DMS 273 treated with DMSO at 0.1 percent for 48 hours (cell line): ENCODE measurements at places on chromosomes 12 and 14.

- no peak for DNase-seq
These were observed 26.8 kb upstream of the CKAP4 start for GRCh38 chr12:106274575-106275121.

- no peak for DNase-seq
These were observed 13.8 kb downstream of the TMED10 start for GRCh38 chr14:75162631-75163030.

DNA sequence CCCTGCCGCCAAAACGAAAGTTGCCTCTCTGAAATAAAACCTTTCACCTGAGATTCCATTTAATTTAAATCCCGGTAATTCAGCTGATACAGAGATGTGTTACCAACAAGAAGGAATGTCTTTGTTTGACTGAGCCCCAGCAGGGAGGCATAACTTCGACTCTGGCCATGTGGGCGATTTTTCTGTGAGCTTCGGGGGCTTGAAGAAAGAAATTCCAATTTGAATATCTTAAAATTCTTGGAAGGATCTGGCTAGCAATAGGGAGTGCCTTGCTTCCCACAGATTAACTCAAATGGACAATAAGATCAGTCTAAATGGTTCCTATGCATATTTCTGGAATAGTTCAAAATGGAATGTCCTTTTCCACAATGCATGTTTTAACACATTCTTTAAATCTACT lies 252.5 kb upstream of the TMPO start:
- DNase-seq, result no peak

DNA sequence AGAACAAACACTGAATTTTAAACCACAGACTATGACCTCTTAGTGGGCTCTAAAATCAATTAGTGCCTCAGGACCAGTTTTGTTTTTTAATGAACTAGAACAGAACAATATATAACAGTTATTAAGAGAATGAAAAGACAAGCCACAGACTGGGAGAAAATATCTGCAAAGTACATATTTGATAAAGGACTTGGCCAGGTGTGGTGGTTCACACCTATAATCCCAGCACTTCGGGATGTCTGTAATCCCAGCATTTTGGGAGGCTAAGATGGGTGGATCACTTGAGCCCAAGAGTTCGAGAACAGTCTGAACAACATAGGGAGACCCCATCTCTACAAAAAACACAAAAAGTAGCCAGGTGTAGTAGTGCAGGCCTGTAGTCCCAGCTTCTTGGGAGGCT lies 36.2 kb downstream of the PPP1R13B start:
- DNase-seq, result no peak

GRCh38 chr14:88618476-88618875 lies 55.6 kb downstream of the ZC3H14 start:
- no peak for DNase-seq

- DNase-seq, result no peak
These were observed 79.3 kb upstream of the FZD10 start for GRCh38 chr12:130083002-130083401.

- DNase-seq, result no peak
These were observed 5.1 kb downstream of the E2F7 start for GRCh38 chr12:77060136-77060882.

GRCh38 chr12:112305951-112306350 lies 76.3 kb downstream of the HECTD4 start:
- DNase-seq, result no peak

DNA sequence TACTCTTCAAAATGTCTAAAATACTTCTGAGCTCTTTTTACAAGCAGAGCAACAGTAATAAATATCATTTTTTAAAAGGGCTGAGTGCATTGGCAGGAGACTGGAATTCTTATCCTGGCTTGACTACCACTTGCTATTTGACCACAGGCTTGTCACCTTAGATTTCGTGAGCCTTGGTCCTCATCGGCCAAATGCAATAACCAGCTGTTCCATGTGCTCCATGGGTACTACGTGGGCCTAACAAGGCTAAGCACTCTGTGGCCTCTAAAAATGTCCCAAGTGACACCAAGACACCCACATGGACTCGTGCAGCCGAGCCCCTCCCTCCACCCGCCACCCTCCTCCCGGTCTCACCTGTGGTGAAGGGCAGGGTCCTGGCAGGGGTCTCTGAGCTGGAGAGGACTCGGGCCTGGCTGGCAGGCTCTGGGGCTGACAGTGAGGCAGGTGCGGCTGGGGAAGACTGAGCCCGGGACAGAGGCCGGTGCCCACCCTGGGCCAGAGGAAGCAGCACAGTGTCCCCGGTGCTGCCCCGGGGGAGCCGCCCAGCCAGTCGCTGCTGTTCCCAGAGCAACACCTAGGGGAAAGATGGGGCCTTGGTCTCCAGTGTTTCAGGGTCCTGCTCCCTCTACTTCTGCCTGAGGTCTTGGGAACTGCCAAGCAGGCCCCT lies 20.1 kb downstream of the SLC48A1 start:
- DNase-seq, result no peak

- no peak for DNase-seq
These were observed 115.2 kb downstream of the PRICKLE1 start for GRCh38 chr12:42474391-42474790.

- DNase-seq, result no peak
These were observed 88.5 kb downstream of the KCNC2 start for GRCh38 chr12:75121036-75121705.

DNA sequence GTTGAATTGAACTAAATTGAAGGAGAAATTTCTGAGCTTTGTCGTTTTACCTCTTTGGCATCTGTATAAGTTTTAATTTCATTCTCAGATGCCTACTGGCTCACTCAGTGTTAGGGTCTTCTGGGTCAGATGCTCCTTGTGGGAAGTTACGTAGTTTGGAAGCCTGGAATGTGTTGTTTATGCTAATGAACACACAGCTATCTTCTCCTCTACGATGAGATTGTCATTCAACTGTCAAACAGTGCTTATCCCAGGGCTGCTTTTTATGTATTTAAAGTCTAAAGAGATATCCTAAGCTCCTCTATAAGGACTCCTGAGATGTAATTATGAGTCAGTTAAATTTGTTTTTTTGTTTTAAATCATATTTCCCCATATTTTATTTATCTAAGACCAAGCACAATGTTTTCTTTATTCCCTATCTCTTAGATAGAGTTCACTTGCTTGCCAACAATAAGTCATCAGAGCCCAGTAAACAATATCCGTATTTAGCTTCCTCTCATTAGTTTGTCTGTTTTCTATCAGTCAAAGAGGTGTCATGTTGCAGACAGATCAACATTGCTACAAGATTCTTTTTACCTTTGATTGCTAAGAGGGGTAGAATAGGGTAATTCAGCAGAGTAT lies 368.0 kb upstream of the PDE3A start:
- DNase-seq, result no peak

DNA sequence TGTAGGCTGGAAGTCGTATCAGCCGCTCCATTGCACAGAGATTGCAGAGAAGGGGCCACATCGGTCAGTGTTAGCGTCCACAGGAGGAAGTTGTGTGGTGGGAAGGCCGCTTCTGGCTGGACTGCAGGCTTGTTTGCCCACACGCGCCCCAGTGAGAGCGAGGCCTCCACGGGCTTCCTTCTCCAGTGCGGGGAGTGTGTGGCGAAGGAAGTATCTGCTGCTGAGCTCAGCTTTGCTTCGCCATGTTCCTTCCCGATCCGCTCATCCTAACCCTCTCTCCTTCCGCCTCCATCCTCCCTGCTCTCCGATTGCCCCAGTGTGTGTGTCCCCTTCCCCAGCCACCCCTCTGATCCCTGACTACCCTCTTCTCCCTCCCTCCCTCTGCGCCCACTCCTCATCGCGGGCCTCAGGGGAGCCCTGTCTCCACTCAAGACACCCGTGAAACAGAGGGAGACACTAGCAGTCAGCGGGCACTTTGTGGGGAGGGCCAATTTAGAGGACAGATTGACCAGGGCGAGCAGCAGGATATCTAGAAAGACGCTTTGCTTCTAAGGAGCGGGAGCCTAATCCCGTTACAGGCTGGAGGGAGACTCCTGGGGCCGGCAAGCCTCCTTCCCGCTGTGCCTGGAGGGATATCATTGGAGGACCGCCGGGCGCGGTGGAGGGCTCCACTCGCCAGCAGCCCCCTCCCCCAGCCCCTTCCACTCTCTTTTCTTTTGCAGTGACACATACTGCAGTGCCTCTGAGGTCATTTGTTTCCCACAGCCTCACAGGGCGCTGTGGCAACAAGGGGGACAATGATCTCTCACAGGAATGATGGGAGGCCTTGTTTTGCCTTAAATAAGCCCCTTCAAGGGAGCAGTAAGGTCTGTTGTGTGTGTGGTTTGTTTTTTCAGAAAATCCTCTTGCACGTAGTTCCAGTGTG lies 428.8 kb downstream of the ZFP36L1 start:
- DNase-seq, result no peak

GRCh38 chr12:97967831-97968230 lies 505.2 kb downstream of the RMST start:
- no peak for DNase-seq

- DNase-seq, result no peak
These were observed 3.4 kb upstream of the DHH start for GRCh38 chr12:49098035-49098451.

GRCh38 chr14:65222440-65222858 lies 120.1 kb upstream of the MAX start:
- DNase-seq, result no peak

DNA sequence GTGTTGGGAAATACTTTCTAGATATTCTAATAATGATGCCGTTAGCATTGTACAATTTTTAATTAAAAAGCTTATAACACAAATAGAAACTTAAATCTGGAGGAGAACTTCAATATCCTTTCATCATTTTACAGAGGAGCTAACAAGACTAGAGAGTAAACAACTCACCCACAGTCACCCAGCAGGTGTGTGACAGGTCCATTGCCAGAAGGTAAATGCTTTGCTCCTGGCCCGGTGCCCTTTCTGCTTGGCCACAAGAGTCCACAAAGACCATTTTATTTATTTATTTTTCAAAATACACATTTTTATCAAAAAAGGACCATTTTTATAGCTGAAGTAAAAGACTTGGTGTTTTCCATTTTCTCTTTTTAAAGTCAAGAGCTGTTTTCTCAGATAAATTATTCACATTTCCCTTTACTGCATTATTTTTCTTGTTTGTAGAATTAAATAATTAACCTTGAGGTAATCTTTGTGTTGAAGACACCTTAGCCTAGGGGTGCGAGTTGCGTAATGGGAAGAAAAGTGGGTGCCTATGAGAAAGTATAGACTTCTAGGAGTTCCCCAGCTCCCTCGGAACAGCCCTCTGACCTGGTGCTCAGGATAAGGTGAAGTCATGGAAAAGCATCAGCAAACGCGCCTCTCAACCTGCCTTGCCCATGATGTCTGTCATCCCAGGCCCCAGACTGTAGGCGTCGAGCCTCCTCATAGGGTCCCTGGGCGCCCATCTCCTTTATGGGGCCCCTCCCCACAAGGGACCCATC lies 26.3 kb upstream of the AMIGO2 start:
- no peak for DNase-seq

- DNase-seq, result no peak
These were observed 48.3 kb downstream of the ZFYVE21 start for GRCh38 chr14:103763730-103764488.

DNA sequence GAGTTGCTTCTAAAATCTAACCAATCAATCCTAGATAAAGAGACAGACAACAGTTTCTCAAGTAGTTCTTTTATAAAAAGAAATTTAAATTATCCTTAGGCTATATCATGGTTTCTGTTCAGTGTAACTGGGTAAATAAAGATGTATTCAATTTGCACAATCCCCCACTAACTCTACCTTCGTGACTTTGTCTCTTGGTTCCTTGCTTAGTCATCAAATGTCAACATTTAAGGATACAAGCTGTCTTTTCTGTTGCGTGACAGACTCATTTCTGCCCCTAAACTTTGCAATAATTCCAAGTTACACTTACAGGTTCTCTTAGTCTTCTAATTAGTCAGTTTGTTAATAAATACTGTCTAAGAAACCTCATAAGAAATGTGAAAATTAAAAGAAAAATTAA lies 50.6 kb downstream of the SCAF11 start:
- DNase-seq, result no peak

DNA sequence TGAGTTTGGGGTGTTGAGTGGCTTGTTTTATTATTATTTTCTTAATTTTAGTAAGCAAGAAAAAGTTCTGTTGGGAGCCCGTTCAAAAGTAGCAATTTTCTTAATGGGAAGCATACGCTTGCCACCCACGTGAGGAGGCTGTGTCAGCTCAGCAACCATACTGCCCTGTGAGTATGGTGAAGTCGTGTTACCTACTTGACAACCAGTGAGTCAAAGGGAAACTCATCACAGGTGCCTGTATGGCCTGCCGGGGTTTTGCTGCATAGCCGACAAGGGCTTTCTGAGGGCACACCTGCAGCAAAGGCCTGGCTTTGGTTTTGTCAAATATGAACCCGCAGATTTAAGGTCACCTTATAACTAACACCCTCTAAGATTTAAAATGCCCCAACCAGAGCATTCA lies 31.1 kb downstream of the PITPNM2 start:
- DNase-seq, result no peak

GRCh38 chr12:81759190-81760051 lies at the start of gene PPFIA2:
Gene PPFIA2 (minus strand): TSS chr12:81759350.
- DNase-seq, result peak; percentile 2

GRCh38 chr12:91991399-91992187 lies 154.1 kb downstream of the BTG1 start:
- DNase-seq, result no peak

DNA sequence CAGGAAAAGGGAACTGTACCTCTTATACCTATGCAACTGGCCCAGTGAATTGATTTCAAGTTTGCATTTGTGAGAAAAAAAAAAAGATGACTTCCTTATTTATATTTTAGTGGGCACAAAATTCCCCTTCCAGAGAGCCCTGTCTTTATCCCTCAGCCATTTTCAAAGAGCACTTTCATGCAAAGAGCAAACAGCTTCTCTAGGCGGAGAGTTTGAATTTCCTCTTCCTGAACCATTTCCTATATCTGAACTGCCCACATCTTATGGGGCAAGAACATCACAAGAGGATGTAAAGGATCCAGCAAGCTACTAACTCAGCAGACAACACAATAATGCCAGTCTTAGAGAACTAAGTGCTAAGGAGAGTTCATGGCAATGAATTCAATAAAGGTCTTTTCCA lies 22.3 kb upstream of the PLXNC1 start:
- DNase-seq, result no peak

GRCh38 chr12:65859519-65859918 lies 35.2 kb downstream of the HMGA2 start:
- DNase-seq, result no peak

DNA sequence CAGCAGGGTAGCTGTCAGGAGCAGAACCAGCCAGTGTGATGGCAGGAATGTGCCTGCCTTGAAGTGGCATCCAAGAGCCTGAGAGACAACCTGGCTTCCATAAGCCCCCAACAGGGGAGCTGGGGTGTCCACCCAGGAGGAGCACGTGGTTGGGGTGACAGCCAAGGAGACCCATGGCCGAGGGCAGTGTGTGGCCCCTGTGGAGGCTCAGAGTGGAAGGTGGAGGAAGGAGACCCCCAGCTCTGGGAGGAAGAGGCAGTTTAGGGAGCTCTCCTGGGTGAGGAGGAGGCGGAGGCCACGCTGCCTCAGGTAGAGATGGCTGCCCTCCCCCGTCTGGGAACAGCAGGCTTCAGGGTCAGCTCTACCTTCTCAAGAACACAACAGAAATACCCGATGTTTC lies 147.0 kb downstream of the CALM1 start:
- no peak for DNase-seq

DNA sequence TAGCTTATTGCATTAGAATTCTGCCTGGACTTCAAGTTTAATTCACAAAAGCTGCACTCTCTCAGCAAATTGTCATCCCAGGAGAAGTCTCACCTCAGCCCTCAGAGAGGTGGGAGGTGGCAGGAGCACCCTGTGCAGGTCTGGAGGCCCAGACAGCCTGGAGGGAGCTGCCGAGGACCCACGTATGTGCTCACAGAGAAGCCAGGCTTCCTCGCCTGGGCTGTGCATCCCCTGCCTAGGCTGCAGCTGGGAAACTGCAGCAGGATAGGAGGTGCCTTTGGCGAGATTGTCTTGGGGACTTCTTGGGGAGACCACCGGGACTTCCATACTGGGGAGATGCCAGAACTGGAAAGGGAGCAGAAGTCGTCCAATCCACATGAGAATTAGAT lies 8.8 kb downstream of the CPNE6 start:
- DNase-seq, result no peak
